Left lobe of liver (tissue), 2 donors: ENCODE measurements at places on chromosomes 4 and X.

DNA sequence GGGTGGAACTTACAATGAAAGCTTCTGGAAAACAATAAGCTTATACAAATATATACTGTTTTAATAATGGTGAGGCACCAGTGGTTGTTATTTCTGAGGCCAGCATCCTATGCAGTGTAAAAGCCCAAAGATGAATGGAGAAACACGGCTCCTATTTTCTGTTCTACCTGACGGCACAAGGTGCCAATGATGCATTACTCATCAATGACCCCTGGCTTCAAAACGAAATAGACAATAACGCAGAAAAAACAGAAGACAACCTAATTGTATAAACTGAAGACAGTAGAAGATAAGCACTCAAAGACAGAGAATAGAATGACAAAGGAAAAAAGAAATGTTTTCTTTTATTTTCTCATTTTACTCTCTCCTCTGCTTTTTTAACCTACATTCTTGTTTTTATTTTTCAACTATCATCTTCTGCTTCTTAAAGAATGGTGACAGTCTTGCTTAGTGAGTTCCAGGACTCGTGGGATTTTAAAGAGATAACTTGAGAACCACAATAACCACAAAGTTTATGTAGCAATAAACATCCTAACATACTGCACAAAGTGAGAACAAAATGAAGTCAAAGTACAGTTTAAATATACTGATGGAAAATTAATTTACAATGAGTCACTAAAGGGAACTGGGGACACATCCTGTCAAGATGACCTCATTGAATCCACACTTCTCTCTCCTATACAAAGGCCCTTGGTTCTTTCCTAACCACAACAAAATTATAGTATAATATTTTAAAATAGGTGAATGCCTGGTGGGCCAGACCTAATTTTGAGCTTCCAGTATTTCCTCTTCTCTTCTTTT lies 169.8 kb downstream of the BTC start:
- DNase-seq = no peak

DNA sequence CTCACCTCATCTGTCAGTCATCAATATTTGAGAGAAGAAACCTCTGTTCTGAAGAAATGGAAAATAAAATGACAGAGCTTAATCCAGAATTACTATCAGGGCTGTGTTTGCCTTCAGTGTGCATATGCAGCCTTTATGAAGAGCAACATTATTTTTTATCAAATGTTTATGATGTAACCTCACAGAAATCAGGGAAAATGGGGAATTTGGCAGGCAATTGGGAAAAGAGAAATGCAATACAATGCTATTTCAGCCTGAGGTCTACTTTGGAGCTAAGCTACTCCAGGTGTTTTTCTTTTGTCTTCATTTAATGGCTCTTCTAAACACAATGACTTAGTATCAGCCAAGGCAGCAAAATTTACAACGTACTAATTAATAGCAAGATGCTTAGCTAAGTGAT lies 241.1 kb upstream of the TET2 start:
- no peak for DNase-seq

GRCh38 chr4:55446578-55446922 lies 50.8 kb downstream of the TMEM165 start:
- no peak for DNase-seq

- no peak for DNase-seq
These were observed 1328.3 kb downstream of the C4orf33 start for GRCh38 chr4:130424211-130424610.

- no peak for DNase-seq
These were observed 14.2 kb upstream of the C1QTNF7 start for GRCh38 chr4:15413623-15414019.

- DNase-seq = no peak
These were observed 102.4 kb upstream of the MAML3 start for GRCh38 chr4:140256335-140256734.

GRCh38 chr4:39571054-39571453 lies 43.8 kb upstream of the UGDH start:
- no peak for DNase-seq

DNA sequence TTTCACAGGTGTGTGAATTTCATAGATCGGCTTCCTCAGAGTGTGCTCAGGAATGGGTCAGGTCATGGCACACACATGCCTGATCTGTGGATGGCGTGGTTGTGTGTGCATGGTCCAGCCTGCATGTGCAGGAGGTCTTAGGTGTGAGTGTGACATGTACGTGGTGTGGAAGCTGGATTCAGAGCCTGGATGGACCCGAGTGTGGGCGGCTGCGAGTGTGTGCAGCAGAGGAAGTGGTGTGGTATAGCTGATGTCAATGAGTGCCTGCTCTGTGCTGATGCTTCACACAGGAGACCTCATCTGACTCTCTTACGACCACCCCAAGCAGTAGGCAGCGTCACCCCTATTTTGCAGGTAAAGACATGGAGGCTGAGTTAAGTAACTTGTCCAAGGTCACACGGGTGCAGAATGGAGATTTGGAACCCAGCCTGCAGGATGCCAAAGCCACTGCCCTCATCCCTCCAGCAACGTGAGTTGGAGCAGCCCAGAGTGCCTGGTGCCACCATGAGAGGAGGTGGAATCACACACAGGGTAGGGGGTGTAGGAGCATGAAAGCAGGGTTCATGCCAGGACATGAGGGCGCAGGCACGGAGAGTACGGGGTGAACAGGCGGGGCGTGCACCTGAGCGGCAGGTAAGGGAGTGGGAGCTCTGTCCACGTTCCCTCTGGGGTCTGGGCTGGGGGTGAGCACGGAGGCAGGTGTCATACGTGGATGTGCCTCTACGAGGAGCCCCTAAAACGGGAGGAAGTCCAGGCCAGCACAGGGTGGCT lies 24.2 kb upstream of the C4orf50 start:
- no peak for DNase-seq

- DNase-seq = no peak
These were observed 63.5 kb downstream of the NELFA start for GRCh38 chr4:1945124-1945895.

GRCh38 chr4:94451051-94451694 lies 569 bp upstream of the PDLIM5 start:
- DNase-seq = no peak

GRCh38 chrX:29555465-29556091 lies 659.8 kb upstream of the MAGEB2 start:
- no peak for DNase-seq

- no peak for DNase-seq
These were observed 110.5 kb downstream of the ANXA3 start for GRCh38 chr4:78661921-78662521.

DNA sequence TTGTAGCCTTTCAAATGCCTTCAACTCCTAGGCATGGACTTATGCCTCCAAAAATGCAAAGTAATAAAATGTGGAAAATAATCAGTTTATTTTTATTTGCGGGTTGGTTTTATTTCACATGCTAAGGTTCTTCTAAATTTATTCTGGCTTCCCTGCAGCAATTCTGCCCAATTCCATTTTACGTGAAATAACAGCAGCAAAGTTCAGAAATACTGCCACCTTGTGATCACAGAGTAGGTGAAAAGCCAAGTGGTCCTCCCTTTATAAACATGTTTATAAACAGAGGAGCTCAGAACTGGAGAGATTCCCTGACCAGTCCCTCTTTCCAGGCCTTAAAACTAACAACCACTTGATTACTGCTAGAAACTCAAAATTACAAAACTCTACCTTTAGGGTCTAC lies 14.7 kb upstream of the DCHS2 start:
- no peak for DNase-seq

GRCh38 chr4:56272927-56273326 lies 114.4 kb downstream of the AASDH start:
- DNase-seq = no peak

GRCh38 chrX:49164589-49165360 lies 2.2 kb downstream of the MAGIX start:
- DNase-seq = no peak

- DNase-seq = no peak
These were observed 45.6 kb downstream of the COL25A1 start for GRCh38 chr4:109256818-109257217.
